Brain pericyte (primary cell): ENCODE measurements at places on chromosomes 1 and 21.

DNA sequence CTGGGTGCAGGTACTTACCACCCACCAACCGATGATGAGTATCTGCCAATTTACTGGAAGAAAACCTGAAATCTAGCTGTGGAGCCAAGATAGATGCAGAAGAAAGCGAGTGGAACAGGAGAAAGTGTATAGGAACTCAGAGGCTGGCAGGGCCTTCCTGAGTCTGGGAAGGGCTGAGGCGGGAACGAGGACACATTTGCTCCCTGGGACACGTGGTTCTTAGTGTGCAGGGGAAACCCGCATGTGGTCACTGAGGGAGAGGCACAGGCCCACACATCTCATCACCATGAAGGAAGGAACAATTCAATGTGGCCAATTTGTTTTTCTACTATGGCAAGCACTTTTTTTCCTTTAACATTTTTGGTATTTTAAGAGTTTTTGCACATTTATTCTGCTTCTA lies 8.2 kb downstream of the RYR2 start:
- DNase-seq = no peak

DNA sequence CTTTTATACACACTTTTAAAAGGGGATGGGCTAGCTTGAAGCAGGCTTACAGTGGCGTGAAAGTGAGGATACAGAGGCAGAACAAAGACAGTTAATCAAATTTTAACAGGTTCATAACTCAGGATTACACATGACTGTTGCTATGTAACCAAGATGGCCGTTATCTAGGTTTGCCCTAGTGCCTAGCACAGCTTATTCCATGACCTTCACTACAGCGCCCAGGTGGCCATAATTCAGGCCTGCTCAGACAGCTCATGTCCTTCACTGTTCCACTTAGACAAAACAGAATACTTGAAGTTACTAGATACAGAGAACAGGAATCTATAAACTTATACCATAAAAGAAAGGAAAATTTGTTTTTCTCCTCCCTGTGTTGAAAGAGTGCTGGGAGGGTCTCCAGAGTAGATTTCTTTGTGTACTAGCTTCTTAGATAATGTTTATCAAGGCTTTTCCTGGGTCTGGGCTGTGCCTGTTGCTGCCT lies 6.2 kb upstream of the SPRR2F start:
- no peak for DNase-seq

- DNase-seq = no peak
These were observed 11.5 kb upstream of the DHRS3 start for GRCh38 chr1:12629511-12629956.

GRCh38 chr1:165828103-165828668 lies 772 bp downstream of the UCK2 start:
- no peak for DNase-seq

DNA sequence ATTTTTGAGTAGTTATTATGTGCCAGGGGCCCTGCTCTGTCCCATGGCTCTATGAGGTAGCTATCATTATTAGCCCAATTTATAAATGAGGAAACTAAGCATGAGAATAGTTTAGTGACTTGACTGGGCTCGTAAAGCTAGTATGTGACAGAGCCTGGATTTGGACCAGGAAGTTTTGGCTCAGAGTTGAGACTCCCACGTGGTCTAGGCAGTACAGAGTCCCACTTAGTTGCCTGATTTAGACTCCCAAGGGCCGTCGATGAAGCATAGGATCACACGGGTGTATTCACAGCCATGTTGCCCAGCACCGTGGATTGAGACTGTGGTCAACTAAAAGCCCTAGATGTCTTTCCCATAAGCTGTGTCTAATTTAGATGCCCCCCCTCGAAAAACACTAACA lies 81.7 kb downstream of the DDX20 start:
- DNase-seq = no peak

GRCh38 chr1:106022312-106022902 lies 1034.1 kb upstream of the PRMT6 start:
- no peak for DNase-seq

- no peak for DNase-seq
These were observed 4.4 kb upstream of the MAPKAPK2 start for GRCh38 chr1:206680279-206680678.

DNA sequence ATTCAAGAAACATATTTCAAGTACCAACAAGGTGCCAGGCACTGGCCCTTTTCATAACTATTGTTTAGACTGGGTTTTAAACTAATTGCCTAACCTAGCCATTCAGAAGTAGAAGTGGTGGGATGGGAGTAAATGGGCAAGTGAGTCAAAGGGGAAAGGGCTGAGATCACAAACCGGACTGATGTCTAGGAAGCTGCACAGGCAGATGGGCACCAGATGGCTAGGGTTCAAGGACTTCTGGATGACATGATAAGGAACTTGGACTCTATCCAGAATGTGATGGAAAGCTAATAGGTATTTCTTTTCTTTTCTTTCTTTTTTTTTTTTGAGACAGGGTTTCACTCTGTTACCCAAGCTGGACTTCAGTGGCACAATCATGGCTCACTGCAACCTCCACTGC lies 46.6 kb downstream of the LYST start:
- DNase-seq = no peak

- no peak for DNase-seq
These were observed 127.8 kb upstream of the IGSF21 start for GRCh38 chr1:17979815-17980214.

GRCh38 chr1:162702628-162703027 lies 70.4 kb downstream of the DDR2 start:
- no peak for DNase-seq

DNA sequence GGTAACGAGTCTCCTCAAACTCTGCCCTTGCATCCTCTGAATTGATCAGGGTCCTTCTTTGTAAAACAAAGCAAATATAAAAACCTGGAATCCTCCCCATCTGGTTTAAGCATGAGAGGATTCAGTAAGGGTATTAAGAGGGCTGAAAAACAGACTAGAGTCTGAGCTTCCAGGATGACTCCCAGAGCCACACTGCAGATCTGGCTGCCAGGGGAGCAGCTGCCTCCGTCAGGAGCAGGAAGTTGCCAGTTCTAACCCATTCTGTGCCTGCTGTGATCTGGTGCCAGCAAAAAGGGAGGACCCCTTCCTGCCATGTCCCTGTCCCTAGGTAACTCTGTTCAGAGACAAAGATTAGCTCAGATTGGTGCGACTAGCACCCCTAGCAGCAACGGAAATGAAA lies 27.5 kb downstream of the SERTAD4 start:
- no peak for DNase-seq

- no peak for DNase-seq
These were observed 3.4 kb downstream of the CFAP45 start for GRCh38 chr1:159896546-159896930.

DNA sequence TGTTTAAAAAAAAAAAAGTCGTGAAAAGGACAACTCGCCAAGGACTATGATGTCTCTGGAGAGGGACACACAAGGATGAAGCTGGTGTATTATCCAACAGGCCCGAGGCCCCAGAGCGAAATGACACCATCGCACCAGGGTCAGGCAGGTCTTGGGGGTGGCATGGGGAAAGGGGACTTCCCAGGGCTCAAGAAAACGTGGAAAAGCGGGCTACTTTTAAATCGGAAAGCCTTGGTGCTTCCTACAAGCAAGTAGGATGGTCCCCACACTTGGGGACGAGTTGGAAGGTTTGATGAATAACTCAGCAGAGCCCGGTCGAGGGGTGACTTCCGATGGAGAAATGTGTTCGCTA lies 505 bp upstream of the GNPAT start:
- no peak for DNase-seq

DNA sequence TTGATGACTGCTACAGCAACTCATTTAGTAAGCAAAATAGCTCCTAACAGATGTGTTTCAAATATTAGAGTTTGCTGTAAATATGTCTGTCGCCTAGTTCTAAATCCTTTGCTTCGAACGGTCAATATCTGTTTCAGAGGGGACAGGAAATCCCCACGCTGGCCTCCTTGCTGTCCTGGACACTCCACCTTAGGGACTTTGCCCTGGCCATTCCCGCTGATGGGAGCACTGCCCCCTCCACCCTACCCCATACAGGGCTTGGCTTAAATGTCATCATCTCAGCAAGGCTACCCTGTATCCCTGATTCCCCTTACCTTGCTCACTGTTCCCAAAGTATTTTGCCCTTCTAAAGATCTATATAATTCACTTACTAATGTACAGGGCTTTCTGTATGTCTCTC lies 86.1 kb upstream of the HIVEP3 start:
- no peak for DNase-seq
